ENCODE measurements at places on chromosomes 12 and 14.

DNA sequence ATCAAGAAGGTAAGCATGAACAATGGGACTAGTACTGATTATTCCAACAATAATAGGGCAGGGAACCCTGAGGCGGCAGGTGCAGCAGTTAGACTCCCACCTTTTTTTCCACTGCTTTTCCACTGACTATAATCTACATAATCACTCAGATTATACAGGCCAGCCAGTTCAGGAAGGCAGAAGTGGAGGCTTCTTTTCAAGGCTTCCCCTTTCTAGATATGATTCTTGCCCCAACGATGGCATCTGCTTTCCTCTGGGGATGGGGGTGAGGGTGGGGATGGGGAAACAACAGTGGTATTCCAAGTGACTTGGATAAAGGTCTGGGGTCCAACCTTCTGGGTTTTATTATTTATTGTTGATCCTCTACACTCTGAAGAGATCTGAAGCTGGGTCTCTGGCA is 331 bp downstream of the NCKAP1L start:
- no peak for DNase-seq

GRCh38 chr12:112524676-112525425 is 106.1 kb downstream of the PTPN11 start:
- DNase-seq = no peak

DNA sequence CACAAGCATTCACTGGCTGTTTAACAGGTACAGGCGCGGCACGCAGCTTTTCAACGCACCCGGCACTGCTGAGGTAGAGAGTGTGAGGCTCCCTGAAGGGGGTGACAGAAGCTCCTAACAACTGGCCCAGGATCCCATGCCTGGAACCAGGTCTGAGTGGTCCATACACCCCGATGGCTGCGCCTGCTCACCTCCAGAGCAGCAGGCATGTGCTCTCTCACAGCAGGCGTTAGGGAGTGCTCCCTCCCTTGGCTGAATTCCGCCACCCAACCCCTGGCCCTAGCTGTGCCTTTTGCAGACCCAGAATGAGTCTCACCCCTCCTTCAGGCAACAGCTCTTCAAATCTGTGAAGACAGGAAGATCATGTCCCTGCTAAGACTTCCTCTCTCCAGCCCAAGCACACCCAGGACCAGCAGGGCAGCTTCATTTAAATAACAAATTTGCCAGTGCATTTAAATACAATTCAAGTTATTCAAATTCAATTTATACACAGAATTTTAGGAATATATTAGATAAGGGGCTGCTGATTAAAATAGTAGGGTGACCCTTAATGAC is 86.0 kb downstream of the SETD3 start:
- DNase-seq = peak; percentile 33

GRCh38 chr14:38948171-38948570 is 154.9 kb downstream of the SEC23A start:
- no peak for DNase-seq

Measured in activated effector memory CD4-positive, alpha-beta T cell treated with anti-CD3 and anti-CD28 coated beads, Interleukin-2, amount 50 U/mL, for 16 hours (primary cell).